ENCODE measurements at places on chromosomes 11 and 22.

- DNase-seq = no peak
These were observed 178.5 kb upstream of the GUCY1A2 start for GRCh38 chr11:107196732-107197131.

GRCh38 chr11:101407324-101407723 lies 176.5 kb downstream of the TRPC6 start:
- DNase-seq = no peak

DNA sequence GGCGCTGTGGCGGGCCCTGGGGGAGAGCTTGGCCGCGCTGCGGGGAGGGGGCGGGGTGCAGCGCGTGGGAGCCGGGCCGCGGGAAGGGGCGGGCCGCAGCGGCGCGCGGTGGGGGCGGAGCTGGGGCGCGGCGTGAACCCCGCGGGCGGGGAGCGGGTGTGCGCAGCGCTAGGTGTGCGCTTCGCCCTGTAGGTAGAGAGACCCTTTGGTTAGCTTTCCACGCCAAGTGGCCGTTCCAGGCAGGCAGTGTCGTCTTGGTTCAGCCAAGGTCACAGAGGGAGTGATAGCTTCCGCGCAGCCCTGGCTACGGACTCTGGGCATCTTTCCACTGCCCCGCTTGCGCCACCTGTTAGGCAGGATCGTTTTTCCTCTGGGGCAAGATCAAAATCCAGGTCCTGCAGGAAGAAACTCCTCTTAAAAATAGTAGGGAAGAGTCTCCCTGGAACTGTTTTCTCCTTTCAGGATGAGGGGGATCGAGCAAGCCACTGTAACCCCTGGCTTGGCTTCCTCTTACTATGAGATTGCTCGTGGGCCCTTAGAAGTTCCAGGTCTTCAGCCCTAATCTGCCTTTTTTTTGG lies 434 bp downstream of the BANF1 start:
- DNase-seq = no peak

DNA sequence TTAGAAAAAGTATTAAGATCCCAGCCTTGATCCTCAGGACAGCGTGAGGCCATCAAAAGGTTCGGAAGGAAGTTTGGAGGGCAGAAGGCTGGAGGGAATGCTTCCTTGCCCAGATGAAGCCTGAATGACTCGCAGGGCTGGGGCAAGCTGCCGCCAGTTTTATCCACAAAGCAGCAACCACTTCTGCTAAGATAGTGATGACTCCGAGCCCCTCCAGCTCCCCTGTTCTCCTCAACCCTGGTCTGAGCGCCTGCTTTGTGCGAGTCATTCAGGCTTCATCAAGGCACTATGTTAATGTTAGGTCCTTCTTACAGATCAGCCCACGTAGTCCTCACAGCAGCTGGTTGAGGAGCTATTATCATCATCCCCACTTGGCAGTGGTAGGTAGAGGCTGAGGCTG lies 158.8 kb downstream of the COMMD9 start:
- DNase-seq = peak; percentile 27

- peak; percentile 29 for DNase-seq
These were observed 32.5 kb upstream of the YWHAH start for GRCh38 chr22:31911565-31912406.
